Esophagus mucosa (tissue), 1 donor: ENCODE measurements at places on chromosomes 16 and 17. TPM values are rescaled to one million over a fixed set of nuclear protein-coding genes. Genes with fewer than 3 reads are reported as not detected.

MED1 gene
- total RNA-seq = 18.7 TPM

GDPD1 gene
- total RNA-seq = 0.96 TPM

ZNF267 gene
- 10.4 TPM for total RNA-seq

ANKRD40CL gene
- total RNA-seq = not detected

ADGRG3 gene
- total RNA-seq = 0.84 TPM

TMEM238L gene
- total RNA-seq = 2.3 TPM

IRF8 gene
- 2.2 TPM for total RNA-seq

MPDU1 gene
- 36.7 TPM for total RNA-seq

ICAM2 gene
- 3.5 TPM for total RNA-seq

TPSAB1 gene
- total RNA-seq = 4.6 TPM

TAT gene
- 0.24 TPM for total RNA-seq

GEMIN4 gene
- 20.1 TPM for total RNA-seq

ASPA gene
- total RNA-seq = 0.56 TPM

ARHGDIG gene
- not detected for total RNA-seq

SCARF1 gene
- 2.3 TPM for total RNA-seq

P2RX1 gene
- total RNA-seq = 0.68 TPM

SULT1A2 gene
- total RNA-seq = 0.32 TPM

BIRC5 gene
- 28.5 TPM for total RNA-seq

RTN4RL1 gene
- 1.2 TPM for total RNA-seq

CACNG5 gene
- total RNA-seq = not detected

MGAT5B gene
- 0.20 TPM for total RNA-seq

OR1A1 gene
- not detected for total RNA-seq

AHSP gene
- total RNA-seq = not detected

PLK1 gene
- total RNA-seq = 29.9 TPM

CAMKK1 gene
- 4.2 TPM for total RNA-seq

HIGD1B gene
- total RNA-seq = 3.4 TPM

TMEM235 gene
- not detected for total RNA-seq

EFCAB5 gene
- not detected for total RNA-seq

EVPLL gene
- 5.3 TPM for total RNA-seq

GRN gene
- total RNA-seq = 767 TPM

CCL8 gene
- total RNA-seq = not detected

FSCN2 gene
- 0.76 TPM for total RNA-seq

HID1 gene
- 3.1 TPM for total RNA-seq

SCGB1C2 gene
- not detected for total RNA-seq

ZNF469 gene
- 0.24 TPM for total RNA-seq

OR3A3 gene
- not detected for total RNA-seq

CACNG3 gene
- total RNA-seq = not detected
